ENCODE measurements at places on chromosomes 16 and 17. TPM values are rescaled to one million over a fixed set of nuclear protein-coding genes. Genes with fewer than 3 reads are reported as not detected.

DNA sequence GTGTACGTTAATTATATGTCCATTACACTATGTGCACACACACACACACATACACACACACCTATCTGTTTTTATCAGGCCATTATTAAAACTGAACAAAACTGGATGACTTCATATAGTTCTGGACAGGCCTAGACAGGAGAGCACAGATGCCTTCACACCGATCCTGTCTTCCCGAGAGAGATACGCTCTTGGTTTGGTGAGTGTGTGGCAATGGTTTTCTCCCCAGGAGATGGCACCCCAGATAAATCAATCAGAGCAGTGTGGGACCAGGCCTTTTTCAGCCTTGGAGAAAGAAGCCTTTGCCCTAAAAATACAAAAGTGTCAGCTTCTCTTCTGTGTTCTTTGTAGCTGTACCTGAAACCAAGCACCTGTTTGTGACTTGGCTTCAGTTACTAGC is 83.7 kb downstream of the CPPED1 start:
- no peak for DNase-seq

- DNase-seq = no peak
Observed at GRCh38 chr16:75309899-75310430, 58.5 kb upstream of the BCAR1 start.

GRCh38 chr16:82651921-82652601 is 25.3 kb downstream of the CDH13 start:
- DNase-seq = no peak

DNA sequence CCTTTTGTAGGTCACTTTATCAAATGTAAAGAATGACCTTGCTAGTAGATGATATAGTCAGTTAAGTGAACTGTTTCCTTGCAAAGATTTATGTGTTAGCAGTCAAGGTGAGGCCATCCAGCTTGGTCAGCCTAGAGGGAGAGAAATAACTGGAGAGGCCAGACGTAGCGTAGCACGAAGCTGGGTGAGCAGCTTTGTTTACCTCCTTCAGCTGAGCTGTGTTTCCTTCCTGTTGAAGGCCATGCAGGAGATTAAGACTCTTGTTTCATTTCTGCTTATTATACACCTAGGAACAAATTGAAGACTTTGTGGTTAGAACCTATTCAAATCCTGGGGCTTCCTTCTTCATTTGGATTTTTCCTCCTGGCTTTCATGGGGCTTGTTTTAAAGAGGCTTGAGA is 267.1 kb downstream of the PHKB start:
- DNase-seq = no peak

DNA sequence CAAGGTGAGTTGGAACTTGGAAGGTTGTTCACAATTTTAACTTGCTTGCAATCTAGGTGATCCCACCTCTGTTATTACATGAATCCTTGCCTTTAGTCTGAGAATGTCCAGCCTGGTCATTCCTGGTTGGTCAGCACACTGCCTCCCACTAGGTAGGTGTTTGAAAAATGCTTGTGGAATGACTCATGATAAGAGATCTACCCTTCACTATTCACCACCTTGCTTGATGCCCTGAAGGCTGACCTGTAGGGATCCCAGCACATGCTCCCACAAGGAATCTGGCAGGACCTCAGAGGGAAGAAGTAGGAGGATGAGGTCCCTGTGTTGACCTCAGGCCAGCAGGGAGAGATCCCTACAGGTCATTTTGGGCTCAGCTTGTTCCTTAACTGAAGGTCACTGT is 30.2 kb upstream of the ABCA3 start:
- DNase-seq = no peak

TTC19 gene
- total RNA-seq = 60.7 TPM

- DNase-seq = no peak
Observed at GRCh38 chr16:88408561-88409142, 25.9 kb downstream of the ZNF469 start.

RUSF1 gene
- 93.5 TPM for total RNA-seq

TBC1D16 gene
- total RNA-seq = 58.2 TPM

RAPGEFL1 gene
- total RNA-seq = 0.29 TPM

ZSCAN10 gene
- total RNA-seq = not detected

NPIPA3 gene
- 11.5 TPM for total RNA-seq

- DNase-seq = no peak
Observed at GRCh38 chr16:50244504-50245416, 21.6 kb upstream of the ADCY7 start.

AHSP gene
- total RNA-seq = not detected

DNA sequence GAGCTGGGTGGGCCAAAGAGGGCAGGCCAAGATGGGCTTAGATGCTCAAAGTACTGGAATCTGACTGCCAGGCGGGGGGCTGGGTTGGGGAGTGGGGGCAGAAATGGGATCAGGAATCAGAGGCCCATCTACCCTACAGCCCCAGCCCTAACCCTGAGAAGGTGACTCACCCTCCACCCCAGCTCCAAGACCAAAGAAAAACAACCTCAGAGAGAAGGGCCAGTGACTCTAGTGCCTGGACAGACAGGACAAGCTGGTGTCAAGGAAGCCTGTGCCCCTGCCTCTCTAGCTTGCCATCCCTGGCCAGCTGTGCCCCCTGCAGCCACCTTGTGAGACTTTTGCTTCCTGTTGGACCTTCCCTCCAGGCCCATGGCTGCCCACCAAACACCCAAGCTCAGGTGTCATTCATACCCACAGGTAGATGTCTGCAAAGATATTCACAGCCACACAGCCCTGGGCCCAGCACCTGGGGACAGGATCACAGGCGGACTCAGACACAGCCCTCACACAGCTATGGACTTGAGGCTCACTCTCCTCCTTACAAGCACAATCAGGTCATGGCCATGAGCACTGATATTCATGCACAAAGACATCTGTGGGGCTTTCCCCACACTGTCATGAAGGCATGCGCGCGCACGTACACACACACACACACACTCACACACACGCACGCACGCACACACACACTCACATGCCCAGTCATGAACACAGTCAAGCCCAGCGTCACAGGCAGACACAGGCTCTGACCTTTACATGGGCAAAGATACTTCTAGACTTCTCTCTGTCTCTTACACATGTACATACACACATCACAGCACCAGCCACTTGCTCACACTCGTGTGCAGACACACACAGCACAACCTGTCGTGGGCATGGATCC is 2.8 kb downstream of the WNT3 start:
- no peak for DNase-seq

- DNase-seq = no peak
Observed at GRCh38 chr16:73965591-73965990, 331.0 kb upstream of the PSMD7 start.

GRCh38 chr17:53571342-53571741 is 251.4 kb upstream of the KIF2B start:
- DNase-seq = no peak

GP1BA gene
- not detected for total RNA-seq

B3GNT9 gene
- 15.5 TPM for total RNA-seq

DNA sequence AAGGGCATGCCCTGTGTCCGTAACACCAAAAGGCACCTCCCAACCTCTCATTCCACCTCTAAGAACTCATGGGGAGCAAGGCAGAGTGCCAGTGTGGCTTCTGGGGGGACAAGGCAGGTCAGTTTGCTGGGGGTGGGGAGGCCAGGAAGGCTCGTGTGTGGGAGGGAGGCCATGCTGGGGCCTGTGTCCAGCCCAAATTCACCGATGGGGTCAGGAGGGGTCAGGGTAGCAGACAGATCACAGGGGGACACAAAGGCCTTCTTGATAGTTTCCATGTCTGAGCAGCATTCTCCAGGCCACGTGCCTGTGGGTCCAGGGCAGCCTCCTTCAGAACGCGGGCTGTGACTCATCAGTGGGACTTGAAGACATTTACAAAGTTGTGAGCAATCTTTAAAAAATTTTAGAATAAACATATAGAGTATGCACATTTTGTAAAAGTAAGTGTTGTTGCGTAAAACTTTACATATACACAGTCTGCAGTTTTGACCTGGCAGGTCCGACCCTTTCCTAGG is 20.9 kb downstream of the SPACA3 start:
- DNase-seq = no peak

GRCh38 chr17:3915995-3916696 is at the start of gene P2RX1:
Gene P2RX1 (minus strand): TSS chr17:3916465. CDS start chr17:3916225, 240 bp downstream.
- no peak for DNase-seq

MYADML2 gene
- total RNA-seq = not detected

- no peak for DNase-seq
Observed at GRCh38 chr17:74770498-74771318, 5.4 kb downstream of the NAT9 start.

DNA sequence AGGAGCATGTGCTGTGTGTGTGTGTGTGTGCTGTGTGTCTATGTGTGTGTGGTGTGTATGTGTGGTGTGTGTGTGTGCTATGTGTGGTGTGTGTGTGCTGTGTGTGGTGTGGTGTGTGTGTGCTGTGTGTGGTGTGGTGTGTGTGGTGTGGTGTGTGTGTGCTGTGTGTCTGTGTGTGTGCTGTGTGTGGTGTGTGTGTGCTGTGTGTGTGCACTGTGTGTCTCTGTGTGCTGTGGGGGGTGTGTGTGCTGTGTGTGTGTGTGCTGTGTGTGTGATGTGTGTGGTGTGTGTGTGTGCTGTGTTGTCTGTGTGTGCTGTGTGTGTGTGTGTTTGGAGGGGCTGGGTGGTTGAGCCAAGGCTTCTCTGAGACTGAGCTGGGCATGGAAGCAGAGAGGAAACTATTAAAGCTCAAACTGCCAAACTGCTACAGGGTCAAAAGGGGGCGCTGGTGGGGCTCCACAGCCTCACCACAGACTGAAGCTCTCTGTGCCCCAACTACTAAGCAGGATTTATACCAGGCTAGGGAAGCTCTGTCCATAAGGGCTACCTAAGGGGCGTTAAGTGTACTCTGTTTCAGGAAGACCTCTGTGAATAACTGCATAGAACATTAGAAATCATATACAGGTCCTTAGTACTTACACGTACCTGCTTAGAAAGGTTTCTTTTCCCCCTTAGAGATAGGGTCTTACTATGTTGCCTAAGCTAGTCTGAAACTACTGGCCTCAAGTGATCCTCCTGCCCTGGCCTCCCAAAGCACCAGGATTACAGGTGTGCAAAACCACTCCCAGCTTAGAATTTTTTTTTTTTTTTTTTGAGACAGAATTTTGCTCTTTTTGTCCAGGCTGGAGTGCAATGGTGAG is 27.8 kb upstream of the GHDC start:
- no peak for DNase-seq

GRCh38 chr16:4515611-4516233 is 22.9 kb downstream of the CDIP1 start:
- DNase-seq = no peak

- DNase-seq = no peak
Observed at GRCh38 chr16:23694644-23695373, 16.1 kb downstream of the PLK1 start.

DNA sequence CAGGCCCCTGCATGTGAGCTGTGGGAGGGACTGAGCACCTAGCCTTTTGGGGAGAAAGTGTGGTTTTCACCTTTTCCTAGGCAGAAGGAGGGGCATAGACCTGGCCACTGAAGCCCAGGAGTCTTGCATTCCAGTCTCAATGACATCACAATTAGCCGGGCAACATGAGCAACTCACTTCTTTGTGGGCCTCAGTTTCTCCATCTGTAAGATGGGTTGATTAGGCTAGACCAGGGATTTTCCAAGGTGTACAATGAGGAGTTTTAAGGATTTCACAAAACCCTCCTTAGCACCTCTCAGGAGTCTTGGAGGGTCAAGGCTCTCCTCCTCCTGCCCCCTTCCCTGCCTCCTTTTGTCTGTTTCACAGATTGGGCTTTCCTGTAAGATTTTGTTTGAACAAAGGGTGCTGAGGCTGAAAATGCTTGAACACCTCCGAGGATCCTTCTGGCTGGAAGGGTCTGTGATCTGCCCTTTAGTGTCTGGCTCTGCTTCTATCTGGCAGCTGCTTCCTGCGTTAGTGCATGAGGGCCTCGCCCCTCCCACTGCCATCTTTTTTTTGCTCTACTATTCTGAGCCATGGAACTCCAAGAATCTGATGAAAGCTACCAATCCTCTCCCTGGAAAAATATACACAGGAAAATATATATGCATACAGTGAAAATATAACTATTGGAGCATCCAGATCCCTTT is 52.4 kb upstream of the ETV4 start:
- no peak for DNase-seq

DNA sequence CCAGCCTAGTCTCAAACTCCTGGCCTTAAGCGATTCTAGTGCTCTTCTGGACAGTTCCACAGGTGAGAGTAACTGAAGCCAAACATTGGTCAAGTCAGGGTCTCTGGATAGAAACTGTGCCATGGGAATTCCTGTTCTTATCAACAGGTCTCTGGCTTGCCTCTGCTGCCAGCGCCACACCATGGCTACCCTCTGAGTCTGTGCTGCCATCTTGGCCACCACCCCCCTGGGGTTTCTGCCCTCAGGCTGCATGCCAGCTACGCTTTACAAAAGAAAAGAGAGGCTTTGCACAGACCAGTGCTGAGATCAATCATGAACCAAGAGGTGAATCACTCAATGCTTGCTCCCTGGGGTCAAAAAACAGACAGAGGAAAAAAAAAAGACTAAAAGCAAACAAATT is 24.4 kb upstream of the CREBBP start:
- no peak for DNase-seq

EMP2 gene
- total RNA-seq = 16.4 TPM

DNA sequence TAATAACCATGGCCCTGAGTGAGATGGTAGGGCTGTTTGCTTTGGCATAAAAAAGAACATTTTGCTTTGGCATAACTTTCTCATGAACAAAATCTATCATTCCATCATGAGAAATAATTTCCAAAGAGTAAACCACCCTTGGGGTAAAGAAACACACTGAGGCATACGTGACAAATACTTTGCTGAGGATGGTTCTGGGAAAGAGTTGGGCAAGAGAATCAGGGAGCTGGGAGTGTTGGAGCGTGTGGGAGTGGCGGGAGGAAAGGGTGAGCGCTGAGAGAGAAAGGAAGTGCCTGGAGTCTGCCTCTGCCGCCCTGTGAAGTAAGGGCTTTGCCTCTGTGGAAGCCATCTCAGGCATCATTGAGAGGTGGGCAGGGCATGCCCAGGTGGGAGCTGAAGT is 60.2 kb upstream of the ARHGAP44 start:
- no peak for DNase-seq

- no peak for DNase-seq
Observed at GRCh38 chr16:64656471-64656870, 465.4 kb downstream of the CDH11 start.

DNA sequence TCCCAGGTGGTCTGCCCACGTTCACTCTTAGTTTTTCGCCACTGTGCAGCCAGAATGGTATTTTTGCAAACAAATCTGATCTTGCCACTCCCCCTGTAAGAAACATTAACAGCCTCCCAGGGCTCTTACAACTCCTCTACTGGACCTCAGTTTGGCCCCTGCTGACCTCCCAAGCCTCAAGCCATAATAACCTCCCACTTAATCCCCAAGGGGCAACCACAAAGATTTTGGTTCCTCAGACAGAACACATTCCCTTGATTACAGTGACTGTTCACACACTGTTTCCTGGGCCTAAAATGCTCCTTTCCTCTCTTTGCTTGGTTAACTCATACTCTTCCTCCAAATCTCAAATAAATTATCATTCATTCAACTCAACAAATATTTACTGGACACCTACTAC is 21.5 kb upstream of the CD300E start:
- no peak for DNase-seq

GRCh38 chr16:1330260-1330914 is 3.1 kb upstream of the BAIAP3 start:
- DNase-seq = no peak

ALOX12 gene
- not detected for total RNA-seq

All from uterus (tissue), 4 donors.